GM23338 (cell line): ENCODE measurements at places on chromosomes 3 and 15.

GRCh38 chr3:29936766-29937165 is 655.9 kb downstream of the RBMS3 start:
- no peak for DNase-seq

DNA sequence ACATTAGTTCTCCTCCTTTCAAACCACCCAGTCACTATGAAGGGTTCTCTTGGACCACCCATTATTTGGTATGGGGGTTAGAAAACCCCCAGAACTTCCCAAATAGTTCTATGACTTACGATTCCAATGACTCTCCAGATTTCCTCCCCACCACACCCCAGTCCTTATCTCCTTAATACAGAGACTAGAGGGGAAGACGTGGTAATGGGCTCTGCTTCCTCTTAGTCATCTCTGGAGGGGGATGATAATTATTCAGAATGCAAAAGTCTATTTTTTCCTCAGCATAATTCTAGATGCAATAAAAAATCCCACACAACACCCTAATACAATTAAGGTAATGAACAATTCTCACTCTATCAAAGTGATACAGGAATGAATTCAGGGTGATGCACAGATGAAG is 48.9 kb upstream of the CFAP161 start:
- DNase-seq = no peak

GRCh38 chr3:193743702-193744047 is 150.7 kb downstream of the OPA1 start:
- no peak for DNase-seq

GRCh38 chr15:64144565-64145281 is 6.8 kb upstream of the SNX22 start:
- no peak for DNase-seq

- DNase-seq = no peak
These were observed 951 bp downstream of the TARS3 start for GRCh38 chr15:101723171-101723873.

- DNase-seq = peak; percentile 3
These were observed 893 bp upstream of the MTHFS start for GRCh38 chr15:79897701-79898113.

DNA sequence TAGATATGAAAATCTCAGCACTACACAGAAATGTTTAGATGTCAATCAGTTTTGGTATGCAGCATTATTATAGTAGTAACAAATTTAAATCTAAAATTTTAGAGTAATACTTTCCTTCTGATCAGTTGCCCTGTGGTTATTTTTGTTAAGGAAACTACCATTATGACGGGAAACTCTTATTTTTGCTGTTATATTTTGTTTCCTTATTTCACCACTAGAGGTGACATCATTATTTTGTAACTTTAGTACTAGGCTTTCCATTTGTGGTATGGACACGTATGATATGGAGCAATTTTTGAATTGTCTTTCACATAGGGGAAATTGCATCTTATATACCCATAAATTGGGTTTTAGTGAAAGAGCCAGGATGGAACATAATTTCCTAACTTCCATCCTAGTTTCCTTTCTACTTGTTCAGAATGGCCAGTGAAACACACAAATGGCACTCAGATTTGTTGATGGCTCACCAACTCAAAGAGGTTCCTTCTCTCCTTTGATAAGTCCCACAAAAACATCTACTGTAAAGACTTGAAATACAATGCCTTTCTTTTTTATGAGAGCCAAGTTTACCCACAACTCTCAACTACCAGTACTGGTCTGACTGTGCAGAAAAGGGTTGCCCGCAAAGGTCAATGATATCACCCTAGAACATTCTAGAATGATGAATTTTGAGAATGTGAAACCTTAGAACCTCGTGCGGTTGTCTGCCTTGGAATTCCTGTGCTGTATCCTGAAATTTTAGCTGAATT is 19.4 kb upstream of the PPP4R2 start:
- no peak for DNase-seq

DNA sequence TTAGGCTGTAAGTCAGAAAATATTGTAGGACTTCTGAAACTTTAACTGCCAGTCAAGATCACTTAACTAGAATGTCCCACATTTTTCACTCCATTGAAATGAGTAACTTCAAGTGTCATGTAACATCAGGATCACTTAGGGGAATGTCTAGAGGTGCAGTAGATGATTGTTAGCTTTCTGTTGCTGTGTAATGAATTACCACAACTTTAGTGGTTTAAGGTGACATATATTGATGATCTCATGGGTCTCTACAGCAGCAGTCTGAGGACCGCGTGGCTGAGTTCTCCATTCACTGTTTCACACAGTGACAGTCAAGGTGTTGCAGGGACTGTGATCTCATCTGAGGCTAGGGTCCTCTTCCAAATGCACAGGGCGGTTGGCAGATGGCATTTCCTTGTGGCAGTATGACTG is 82.7 kb downstream of the SLC25A26 start:
- DNase-seq = no peak

DNA sequence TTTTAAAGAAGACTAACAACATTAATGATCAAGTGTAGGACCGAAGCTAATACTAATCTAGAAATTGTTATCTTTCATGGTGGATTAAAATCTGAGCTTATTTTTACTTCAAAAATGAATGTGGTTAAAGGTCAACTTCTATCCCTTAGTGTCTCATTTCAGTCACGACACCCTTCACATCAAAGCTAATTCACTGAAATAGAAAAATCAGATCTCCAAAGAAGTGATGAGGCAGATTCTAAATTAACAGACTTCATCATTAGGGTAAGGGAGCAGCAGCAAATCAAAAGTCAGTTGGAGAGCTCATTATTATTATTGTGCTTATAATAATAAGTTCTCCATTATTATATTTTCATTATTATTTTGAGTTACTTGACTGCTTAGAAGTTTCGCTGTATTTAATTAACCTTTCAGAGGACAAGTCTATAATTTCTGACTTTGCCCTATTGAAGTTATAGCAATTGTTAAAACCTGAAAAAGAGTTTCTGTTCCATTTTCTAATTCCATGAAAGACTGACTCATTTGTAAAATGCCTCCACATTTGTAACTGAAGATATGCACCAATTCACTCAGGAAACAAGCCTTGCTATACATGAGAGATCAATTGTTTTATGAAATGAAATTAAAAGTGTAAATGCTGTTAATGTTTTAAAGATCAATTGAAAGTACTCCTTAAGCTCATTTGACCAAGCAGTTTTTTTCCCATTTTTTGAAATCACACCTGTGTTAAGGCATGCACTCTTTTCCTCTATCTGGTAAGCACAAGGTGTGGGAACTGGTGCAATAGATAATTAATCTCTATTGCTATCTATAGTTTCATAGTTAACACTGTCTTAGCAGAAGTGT is 23.1 kb upstream of the CMC1 start:
- DNase-seq = no peak

DNA sequence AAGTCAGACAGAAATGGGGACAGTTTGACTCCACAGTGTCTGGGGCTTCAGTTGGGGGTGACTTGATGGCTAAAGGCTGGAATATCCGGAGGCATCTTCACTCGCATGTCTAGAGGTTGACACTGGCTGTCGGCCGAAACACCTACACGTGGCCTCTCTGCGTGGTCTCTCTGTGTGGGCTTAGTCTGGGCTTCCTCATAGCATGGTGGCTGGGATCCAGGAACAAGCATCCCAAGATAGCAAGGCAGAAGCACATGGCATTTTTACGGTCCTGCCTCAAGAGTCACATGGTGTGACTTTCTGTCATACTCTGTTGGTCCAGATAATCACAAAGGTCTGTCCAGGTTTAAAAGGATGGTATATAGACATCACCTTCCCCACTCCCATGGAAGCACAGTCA is 34.5 kb downstream of the MAGI1 start:
- DNase-seq = no peak

- DNase-seq = peak; percentile 64
These were observed 95.8 kb upstream of the SNRPN start for GRCh38 chr15:24858737-24859601.

- no peak for DNase-seq
These were observed 12.8 kb downstream of the GABRA5 start for GRCh38 chr15:26879706-26880105.

DNA sequence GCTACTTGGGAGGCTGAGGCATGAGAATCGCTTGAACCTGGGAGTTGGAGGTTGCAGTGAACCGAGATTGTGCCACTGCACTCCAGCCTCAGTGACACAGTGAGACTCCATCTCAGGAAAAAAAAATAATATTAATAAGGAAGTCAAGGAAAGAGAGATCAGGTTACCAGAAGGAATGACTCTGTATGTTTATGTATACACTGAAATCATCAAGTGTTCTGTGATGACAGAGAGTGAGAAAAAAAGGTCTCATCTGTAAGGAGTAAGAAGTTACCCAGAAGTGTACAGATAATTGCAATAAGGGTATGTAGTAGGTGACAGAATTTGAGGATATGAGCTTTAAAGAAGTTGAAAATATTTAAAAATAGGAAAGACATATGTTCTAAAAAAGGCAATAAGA is 4.3 kb upstream of the CCDC50 start:
- no peak for DNase-seq

DNA sequence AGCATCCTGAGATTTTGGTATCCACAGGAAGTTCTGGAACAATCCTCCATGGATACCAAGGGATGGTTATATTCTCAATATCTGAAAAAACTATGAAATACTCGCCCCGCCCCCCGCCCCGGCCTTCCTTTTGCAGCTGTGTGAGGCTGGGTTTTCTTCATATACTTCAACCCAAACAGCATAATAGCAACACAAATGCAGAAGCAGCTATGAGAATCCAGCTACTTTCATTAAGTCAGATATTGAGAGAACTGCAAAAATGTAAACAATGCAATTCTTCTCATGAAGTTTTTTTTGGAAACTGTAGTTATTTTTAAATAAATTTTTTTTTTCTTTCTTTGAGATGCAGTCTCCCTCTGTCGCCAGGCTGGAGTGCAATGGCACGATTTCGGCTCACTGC is 10.9 kb upstream of the IDH2 start:
- DNase-seq = no peak

- no peak for DNase-seq
These were observed 421.0 kb upstream of the THBS1 start for GRCh38 chr15:39159833-39160232.

GRCh38 chr15:62758126-62758951 is 284.2 kb upstream of the TPM1 start:
- peak; percentile 66 for DNase-seq

GRCh38 chr3:42991341-42992315 is 12.5 kb downstream of the GASK1A start:
- DNase-seq = peak; percentile 35

- peak; percentile 89 for DNase-seq
These were observed 34.3 kb downstream of the SEC22C start for GRCh38 chr3:42547401-42547945.

DNA sequence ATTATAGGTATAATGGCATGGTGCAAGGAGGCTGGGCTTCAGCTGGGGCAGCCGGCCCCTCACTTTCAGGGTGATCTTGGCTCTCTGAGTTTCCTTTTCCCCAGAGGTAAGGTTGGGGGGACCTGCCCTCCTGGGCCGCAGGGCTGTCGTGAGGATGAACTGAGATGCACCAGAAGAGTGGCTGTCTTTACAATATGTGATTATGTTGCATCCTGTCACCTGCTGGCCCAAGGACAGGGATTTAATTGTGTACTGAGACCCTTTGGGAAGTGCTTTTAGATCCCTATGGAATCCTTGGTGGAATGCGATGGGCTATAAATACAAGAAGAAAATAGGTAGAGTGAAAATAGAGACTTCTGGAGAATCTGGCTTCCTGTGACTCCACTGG is 22.1 kb downstream of the ANAPC13 start:
- DNase-seq = no peak

- DNase-seq = no peak
These were observed 272.4 kb downstream of the FOXP1 start for GRCh38 chr3:71310980-71311660.

DNA sequence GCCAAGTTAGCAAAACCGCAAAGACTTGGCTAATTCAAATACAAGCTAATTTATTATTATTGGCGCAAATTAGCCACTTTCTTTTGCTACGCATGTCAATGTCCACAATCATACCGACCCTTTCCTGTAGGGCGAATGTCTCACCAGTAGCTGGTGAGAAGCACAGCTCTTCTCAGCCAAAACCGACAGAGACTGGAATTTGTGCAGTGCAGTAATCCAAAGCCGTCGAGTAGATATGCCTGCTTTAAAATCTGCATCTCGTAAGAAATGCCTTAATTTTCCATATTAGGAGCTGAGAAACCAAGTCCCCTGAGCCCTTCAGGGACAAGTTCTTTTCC is 614 bp upstream of the MINDY2 start:
- no peak for DNase-seq

DNA sequence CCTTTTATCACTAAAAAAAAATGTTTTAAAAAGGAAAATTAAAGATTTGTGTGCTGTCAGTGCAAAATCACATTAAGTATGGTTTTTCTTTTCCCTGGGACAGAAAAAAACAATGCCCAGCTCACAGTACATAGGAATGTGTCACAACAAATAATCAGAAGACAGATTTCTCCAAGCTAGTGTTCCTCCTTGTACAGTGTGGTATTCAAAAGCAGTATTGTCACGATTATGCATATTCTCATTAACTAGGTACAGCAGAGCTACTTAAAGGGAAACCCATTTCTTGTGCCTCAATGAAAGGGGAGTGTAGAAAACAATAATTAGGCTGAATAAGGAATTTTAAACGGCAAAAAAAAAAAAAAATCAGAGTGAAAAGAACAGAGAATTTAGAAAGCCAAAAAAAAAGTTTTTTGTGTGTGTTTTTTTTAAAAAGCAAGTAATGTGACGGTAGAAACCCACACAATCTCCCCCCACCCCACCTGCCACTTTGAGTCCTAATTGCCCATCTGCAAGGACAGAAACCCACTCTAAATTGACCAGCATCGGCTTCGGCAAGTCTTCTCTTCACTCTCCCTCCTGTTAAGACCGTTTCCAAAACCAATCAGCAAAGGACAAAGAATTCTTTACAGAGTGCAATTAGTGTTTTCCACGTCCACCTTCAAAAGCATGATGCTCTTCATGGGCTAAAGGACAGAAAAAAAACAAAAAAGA is 41.0 kb downstream of the EIF4E3 start:
- DNase-seq = no peak

DNA sequence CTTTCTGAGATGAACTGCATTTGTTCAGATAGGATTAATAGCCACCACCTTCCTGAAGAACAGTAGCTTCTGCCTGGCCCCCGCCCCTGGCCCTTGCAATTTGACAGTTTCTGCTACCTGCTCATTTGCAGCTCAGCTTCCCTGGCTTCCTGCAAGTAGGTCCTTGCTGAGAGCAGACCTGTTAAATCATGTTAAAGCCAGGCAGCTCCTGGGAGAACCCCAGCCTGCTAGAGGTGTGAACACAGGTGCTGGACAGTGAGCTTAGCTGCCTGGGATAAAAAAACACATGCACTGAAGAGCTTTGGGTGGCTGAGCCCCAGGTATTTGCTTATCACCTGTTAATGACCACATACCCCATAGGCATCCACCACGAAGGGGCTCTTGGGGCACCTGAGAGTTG is 143.4 kb downstream of the PTPRG start:
- no peak for DNase-seq

DNA sequence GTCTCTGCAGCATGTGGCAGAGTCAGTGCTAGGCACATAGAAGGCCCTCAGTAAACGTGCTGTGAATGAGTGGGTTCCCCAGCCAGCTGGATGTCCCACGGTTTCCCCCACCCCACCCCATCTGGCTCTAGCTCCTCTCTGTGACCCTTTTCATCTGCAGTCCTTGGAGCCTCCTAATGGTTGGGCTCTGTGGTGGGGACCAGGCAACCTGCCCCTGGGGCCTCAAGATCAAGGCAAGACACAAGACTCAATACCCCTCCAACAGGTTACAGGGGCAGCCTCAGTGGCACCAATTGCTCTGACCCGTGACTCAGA is 17.1 kb upstream of the CYP11A1 start:
- DNase-seq = no peak
